Stomach (tissue), 19 donors: ENCODE measurements at places on chromosomes 2 and 18. TPM values are rescaled to one million over a fixed set of nuclear protein-coding genes. Genes with fewer than 3 reads are reported as not detected.

DNA sequence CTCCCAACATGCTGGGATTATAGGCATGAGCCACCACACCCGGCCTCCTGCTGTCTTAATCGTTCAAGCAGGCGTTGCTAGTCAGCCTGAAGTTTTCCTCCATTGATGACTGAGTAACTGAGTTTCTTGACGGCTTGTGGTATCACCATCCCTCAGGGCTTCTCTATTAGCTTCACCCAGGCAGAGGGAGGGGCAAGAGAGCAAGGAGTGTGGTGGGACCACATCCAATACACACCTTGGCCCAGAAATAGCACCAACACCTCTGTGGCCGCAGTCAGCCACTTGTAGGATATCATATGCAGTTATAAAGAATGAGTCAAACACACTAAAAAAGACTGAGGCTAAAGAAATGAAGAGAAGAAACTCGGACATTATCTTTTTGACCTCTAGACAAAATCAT lies 1009.4 kb upstream of the CELF4 start:
- no peak for DNase-seq

GRCh38 chr2:181183878-181184542 lies 203.6 kb downstream of the UBE2E3 start:
- DNase-seq = no peak

GRCh38 chr2:25161055-25161781 lies 7.2 kb downstream of the POMC start:
- peak; percentile 44 for DNase-seq

DNA sequence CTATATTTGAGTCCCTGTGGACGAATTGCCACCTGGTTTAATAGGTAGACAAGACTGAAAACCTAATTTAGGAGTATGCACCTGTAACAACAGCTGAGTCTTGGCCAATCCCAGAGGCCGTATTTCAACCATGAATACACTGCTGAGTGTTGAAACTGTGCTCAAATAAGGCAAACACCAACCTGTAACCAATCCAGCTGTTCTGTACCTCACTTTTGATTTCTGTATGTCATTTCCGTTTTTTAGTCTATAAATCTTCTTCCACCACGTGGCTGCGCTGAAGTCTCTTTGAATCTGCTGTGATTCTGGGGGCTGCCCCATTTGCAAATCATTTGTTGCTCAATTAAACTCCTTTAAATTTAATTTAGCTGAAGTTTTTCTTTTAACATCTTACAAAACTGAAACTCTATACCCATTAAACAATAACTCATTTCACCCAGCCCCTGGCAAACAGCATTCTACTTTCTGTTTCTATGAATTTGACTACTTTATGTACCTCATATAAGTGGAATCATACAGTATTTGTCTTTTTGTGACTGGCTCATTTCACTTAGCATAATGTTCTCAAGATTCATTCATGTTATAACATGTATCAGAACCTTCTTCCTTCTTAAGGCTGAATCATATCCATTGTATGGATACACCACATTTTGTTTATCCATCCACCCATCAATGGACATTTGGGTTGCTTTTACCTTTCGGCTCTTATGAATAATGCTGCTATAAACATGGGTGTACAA lies 7.5 kb upstream of the YPEL5 start:
- DNase-seq = no peak

GRCh38 chr2:231395188-231396057 lies at the start of gene B3GNT7:
TSS of gene B3GNT7 (plus strand) at chr2:231395710. CDS start at chr2:231395804, 94 bp downstream.
- DNase-seq = peak; percentile 77

- DNase-seq = peak; percentile 62
Observed at GRCh38 chr18:57051657-57052044, 95.2 kb upstream of the BOD1L2 start.

DNA sequence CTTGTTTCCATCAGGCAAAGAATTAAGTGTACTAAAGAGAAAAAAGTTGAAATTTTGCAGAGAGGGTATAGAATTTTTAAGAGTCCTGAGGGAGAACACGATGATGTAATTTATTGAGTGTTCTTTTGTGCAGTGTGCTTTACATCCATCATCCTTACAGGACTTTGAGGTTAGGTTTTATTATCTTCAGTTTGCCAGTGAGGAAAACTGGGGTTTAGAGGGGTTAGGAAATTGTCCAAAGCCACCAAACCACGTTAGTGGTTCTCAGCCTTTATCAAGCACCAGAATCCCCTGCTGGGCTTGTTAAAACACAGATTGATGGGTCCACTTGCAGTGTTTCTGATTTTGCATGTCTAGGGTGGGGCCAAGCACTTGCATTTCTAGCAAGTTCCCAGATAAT lies 277.5 kb downstream of the KCNS3 start:
- DNase-seq = no peak

DNA sequence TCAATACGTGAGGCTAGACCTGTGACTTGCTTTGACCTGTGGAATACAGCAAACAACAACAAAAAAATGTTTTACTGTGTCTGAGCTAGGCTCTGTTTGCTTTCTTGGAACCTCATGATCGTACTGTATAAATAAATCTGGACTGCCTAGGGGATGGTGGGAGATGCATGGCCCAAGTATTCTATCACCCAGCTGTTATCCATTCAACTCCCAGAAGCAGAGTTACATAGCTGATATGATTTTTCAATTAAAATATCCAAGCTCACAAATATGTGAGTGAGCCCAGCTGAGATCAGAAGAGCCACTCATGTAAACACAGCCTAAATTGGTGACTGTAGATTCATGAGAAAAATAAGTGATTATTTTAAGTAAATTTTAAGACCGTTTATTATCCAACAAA lies 154.1 kb upstream of the THUMPD2 start:
- no peak for DNase-seq

- no peak for DNase-seq
Observed at GRCh38 chr2:11118761-11119160, 36.5 kb upstream of the SLC66A3 start.

GRCh38 chr2:74439803-74440377 lies 1.8 kb downstream of the RTKN start:
- no peak for DNase-seq

- no peak for DNase-seq
Observed at GRCh38 chr2:239159476-239159911, 241.3 kb downstream of the HDAC4 start.

DNA sequence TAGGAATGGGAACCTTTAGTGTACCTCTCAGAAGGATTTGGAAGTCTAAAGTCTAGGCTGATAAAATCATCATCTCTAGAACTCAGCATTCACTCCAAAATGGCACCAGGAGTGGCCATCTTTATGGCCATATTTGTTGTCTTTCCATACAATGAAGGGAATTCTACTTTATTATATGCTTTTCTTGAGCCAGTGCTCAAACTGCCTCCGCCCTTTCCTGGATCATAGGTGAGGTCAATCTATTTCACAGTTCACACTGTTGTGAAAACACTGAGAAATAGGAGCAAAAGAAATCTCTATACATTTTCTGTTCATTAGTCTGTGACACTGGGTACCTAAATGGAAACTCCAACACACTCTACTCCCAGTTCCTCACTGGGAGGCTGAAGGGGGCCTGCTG lies 55.6 kb downstream of the SP110 start:
- DNase-seq = no peak

- no peak for DNase-seq
Observed at GRCh38 chr2:233402346-233402745, 48.1 kb downstream of the DGKD start.

DNA sequence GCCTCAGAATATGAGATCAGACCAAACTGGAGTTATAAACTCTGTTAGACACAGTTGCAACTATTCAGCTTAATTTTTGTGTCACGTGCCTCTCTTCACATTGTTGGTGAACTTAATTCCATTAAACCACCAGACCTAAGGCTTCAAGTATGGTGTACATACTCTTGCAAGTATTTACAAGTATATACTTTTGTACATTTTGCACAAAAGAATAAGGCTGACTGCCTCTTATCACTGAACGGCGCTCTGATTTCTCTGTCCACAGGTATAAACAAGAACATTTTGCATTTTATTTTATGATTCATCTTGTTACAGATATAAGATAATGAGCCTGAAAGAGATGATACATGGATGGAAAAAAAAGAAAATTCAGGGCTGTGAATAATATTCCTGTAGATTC lies 269.7 kb upstream of the ACVR2A start:
- DNase-seq = no peak

DNA sequence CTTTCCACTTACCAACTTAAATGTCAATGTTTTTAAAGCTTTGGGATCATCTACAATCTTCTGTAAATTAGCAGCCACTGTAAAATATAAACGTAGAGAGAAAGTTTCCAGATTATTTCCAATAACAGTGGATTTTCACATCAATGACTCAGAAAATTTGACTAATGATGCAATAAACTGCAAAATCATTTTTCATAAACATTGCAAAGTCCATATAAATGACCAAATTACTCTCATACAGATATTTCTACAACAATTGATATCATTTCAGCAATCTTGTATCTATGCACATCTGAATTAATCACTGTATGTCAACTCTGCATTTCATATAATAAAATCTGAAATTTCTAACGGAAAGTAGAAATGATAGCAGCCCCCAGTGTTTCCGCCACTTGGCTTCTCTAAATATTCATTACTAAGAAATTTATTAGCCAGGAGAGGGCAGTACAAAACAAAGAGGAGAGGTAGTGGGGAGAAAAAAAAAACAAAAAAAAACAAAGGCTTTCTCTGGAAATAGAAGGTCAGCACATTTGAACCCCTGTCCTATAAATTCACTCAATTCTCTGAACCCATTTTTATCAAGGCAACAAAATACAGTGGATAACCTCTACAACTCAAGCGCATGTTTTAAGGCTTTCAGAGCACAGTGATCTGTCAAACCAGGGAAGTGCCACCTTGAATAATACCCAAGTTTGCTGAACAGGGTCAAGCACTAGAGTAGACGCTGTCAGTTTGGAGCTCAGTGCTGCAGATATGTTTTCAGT lies 282.6 kb downstream of the STK39 start:
- DNase-seq = no peak

DNA sequence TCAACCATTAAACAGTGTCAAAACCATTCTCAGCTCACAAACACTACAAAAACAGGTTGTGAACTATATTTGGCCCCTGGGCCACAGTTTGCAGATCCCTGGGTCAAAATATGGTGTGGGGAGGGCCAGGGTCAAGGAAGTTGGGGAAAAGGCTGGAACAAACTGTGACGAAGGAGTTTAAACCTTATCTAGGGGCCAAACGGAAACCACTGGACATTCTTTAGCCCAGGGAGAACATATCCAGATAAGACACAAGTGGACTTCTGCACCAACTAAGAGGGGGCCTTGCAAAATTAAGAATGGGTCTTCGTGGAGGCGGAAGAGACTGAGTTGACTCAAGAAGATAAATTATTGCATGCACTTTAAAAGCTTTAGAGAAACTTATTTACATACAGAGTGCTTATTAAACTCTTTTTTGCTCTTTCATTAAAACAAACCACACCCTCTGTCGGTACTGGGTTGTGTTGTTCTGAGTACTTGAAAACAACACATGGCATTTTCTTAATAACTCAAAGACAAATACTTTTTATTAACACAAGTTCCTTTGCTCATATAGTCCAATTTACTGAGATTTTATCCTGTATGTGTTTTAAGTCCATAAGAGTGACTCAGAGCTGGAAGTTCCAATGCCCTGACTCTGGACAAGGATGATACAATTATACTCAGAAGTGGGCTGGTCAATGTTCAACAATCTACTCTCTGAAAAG lies 5.3 kb upstream of the ASAP2 start:
- DNase-seq = no peak

DNA sequence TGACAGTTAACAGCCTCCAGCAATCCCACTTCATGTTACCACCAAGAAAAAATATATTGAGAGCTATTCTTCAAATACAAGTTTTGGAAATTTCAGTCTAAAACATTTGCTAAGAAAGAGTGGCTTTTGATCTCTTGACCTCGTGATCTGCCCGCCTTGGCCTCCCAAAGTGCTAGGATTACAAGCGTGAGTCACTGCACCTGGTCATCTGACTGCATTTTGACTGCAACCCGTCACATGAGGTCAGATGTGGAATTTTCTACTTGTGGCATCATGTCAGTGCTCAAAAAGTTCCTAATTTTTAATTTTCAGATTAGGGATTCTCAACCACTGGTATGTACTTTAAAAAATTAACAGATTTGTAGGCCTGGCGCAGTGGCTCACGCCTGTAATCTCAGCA lies 9.1 kb upstream of the CLK1 start:
- DNase-seq = no peak

- peak; percentile 58 for DNase-seq
Observed at GRCh38 chr2:235669983-235670962, 176.4 kb downstream of the AGAP1 start.

DNA sequence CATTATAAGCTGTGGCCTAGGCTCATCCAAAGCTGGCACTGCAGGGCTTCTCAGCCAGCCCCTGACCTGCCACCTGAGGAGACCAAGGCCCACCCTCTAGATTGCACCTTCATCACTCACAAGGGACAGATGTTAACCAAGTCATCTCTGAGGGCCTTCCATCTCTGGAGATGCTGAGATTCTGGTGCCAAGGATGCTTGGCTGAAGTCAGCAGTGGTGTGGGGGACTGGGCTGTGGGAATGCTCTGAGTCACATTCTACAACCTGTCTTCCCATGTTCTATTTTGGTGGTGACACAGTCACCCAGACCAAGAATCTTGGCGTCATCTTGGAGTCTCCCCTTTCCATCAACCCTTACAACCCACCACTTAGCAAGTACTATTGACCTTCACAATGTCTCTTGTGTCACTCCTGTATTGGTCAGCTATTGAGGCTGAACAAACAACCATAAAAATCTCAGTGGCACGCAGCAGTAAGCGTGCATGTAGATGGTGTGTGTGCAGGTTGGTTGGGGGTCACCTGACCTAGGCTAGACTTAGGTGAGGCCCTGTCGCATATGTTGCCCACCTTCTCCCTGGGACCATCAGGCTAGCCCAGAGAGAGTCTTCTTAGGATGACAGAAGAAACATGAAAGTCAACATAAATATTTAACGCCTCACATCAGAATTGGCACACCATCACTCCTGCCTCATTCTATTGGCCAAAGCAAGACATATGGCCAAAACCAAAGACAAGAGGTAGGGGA lies 135.0 kb downstream of the SMAD7 start:
- DNase-seq = no peak

DNA sequence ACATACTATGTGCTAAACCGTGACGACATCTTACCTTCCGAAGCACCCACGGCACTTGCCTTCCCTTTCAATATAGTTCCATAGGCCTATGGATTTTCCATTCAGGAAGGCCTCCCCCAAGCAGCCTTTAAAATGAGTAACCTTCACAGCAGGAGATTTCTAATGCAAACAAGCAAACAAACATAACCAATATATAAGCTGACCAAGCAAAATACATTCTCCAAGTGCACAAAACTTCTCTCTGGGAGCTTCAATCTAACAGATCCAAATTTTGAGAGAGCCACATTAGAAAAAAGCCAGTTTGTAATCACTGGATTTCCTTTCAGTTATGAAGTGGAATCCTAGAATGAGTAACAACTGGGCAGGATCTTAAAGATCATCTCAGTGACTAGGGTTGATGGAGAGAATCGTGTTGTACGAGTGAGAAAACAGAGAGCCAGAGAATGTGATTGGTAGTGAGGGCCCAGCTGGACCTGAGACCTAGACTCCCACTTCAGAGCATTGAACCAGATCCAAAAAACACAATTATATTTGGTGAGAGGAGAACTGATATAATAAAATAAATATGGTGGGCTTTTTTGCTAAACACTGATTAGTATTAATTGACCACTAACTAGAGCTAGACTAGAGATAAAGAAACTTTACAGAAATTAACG lies 145.6 kb downstream of the LAMA1 start:
- no peak for DNase-seq

Gene ABCG8
- 8.9 TPM for total RNA-seq

Gene RAB6C
- not detected for total RNA-seq

Gene KCNF1
- not detected for total RNA-seq

Gene RPRM
- total RNA-seq = not detected

Gene SLC11A1
- not detected for total RNA-seq

Gene ARL5A
- 21.9 TPM for total RNA-seq

Gene THADA
- 109 TPM for total RNA-seq

Gene HOXD12
- total RNA-seq = not detected
